ENCODE measurements at places on chromosomes 13 and 19. TPM values are rescaled to one million over a fixed set of nuclear protein-coding genes. Genes with fewer than 3 reads are reported as not detected.

- DNase-seq = no peak
Measured at GRCh38 chr13:26456650-26457049, 100.8 kb upstream of the WASF3 start.

DNA sequence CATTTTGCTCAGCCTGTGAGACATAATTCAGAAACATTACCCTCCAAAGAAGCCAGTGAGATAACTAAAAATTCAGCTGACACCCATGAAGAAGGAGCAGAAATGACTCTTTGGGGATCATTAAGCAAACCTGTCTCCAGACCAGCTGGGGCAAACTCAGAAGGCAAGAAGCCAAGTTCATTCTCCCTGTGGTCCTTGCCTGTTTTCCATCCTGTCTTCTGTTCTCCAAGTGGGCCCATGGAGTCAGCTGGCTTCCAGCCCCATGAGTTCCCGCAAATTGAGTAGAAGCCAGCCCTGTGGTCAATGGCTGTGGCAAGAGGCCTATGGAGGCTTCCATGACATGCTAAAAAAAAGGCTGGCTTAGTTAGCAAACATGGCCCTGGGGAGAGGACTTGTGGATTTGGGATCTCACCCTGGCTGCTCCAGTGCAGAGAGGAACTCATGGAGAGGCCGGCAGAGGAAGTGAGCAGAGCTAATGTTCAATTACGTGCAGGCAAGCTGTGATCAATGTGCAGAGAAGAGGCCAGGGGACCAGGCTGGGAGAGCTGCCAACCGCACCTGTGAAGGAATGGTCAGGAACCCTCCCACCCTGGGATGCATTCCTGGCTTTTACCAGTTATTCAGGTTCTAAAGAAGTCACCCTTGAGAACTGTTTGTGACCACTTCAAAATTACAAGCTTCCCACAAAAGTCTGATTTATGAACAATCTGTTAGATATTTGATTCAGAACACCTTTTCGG is 229.1 kb downstream of the TSHZ3 start:
- DNase-seq = no peak

GRCh38 chr19:5809053-5809452 is 4.2 kb downstream of the NRTN start:
- DNase-seq = peak; percentile 40

DNA sequence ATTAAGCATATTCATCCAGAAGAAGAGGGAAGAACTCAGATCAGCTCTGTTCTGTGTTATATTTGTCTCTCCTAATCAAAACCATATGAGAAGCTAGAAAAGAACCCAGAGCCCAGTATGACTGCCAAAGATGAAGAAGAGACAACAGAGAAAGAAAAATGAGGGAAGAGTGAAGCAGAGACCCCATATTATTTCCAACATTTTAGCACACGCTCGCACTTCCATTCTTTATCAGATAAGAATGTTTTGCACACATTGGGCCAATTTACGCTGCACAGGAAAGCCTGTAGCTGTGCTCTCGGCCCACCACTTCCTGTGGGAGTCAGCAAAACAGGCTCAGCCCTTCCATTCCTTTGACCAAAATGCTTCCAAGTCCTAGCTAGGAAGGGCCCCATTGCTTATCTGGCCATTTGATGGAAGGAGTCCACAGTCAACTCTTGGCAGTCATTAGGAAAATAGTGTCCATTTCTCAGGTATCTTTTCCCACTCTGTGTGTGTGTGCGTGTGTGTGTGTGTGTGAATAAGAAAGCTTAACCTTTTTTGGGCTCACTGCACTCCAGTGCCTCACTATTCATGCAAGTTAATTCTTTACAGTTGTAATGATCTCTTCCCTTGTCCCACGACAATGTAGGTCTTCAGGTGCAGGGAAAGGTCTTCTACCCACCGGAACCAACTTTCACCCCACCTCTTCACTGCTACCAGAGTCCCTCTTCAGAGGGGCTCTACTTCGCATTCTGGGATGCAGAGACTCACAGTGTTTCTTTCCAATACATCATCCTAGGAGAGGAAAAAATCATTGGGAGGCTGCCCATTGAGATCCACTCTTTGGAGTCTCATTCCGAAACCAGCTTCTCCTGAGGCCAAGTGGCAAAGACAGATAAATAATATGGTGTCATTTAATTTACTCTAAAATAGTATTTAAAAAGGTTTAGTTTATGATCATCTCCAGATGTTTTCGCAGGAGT is 237.5 kb downstream of the COG6 start:
- DNase-seq = no peak

- no peak for DNase-seq
Measured at GRCh38 chr19:19602713-19603324, 15.7 kb downstream of the PBX4 start.

GRCh38 chr13:100987948-100988347 is 313.4 kb upstream of the TMTC4 start:
- no peak for DNase-seq

- DNase-seq = no peak
Measured at GRCh38 chr19:40205760-40206159, 12.4 kb downstream of the TTC9B start.

DNA sequence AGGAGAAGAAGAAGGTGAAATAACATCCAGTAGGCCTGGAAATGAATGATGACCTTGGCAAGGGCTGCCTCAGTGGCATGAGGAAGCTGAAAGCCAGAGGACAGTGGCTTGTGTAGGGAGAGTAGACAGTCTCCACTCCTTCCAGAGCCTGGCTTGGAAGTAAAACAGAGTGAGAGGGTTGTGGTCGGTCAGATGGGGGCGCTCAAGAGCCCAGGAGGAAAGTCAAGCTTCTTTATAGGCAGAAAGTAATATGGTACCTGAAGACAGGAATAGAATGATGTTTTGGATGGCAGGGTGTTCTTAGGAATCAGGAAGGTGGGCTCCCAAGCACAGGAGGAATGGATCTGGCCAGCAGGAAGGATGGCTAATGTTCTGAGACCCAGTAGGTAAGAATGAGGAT is 75.1 kb upstream of the TSC22D1 start:
- DNase-seq = no peak

DNA sequence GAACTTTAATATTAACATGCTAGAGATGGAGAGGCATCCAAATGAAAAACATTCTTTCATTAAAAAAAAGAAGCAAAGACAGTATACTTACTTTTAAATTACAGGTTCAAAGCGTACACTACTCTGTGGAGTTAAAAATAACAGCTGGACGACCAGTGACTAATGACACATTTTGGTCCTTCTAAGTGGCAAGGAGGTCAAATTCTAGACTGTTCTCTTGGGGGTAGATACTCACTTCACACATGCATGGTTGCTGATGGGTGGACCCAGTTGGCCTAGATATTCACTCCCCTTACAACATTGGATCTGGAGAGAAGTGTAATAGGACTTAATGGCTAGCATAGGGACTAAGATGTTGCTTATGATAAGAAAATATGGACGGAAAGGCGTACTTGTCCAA is 302.2 kb downstream of the DNAJC15 start:
- DNase-seq = no peak

DNA sequence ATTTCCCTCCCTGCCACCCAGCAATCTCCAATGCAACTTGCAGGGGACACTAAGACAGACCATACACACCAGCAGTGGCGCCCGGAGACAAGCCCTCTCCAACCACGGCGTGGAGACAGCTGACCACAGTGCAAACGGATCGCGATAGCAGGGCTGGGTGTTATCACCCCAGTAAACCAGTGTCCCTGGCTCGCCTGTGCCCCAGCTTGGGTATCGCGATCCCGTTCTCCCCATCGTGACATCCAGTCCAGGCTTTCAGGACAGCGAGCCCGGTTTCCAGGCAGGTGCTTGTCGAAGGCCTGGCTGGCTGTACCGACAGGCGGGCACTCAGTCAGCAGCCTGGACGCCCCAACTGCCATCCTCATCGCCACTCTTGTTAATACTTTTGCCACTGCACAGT is 20.7 kb upstream of the NANOS2 start:
- no peak for DNase-seq

DNA sequence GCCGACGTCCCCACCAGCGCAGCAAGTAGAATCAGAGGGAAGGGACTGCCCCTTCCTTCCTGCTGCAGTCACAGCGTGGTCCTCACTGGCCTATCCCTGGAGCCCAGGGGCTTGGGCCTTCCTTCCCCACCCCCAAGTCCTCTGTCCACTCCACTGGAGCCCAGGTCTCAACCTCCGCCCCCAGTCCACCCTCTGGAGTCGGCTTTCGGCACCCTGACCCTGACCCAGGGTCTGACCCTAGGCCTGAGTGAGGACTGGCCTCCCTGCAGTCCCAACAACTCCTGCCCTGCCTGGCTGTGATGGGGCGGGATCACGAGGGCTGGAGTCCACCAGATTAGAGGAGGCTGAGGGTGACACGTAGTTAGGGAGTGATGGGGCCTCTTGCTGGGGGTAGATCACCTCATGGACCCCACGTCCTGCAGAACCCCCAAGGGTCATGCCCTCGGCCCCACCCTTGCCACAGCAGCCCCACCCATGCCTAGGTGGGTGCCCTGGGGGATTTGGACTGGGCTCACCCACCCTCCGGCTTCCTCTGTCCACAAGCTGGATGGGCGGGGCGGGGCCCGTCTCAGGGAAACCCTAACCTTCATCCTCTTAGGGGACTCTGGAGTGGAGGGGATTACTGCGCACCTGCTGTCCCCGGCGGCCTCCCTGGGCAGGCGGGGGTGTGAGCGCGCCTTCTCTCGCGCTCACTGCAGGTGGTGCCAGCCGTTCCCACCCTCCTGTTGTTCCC is 3.8 kb downstream of the RAX2 start:
- DNase-seq = no peak

DNA sequence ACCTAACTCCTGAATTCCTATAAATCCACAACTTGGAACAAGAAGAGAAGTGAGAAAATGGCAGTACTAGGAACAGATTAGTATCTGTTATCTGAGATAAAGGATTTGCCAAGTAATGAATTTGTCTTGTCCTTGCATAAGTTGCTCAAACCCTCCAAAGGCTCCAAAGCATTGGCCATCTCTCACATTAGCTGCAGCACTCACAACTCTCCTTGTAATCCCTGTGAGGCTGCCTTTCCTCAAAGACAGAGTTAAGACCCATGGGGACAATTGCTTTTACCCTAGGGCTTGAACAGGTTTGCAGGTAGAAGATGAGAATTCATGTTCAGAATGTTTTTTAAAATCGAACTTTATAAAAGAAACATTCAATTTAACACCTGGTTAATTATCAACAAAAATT is 1702.2 kb downstream of the EFNB2 start:
- no peak for DNase-seq

GRCh38 chr13:40585911-40586471 is 80.5 kb downstream of the FOXO1 start:
- DNase-seq = peak; percentile 4

GRCh38 chr13:83975655-83976165 is 93.4 kb upstream of the SLITRK1 start:
- DNase-seq = no peak

GRCh38 chr13:77291774-77292173 is 35.1 kb downstream of the MYCBP2 start:
- no peak for DNase-seq

GRCh38 chr13:33797622-33798021 is 20.3 kb upstream of the RFC3 start:
- DNase-seq = peak; percentile 33

GRCh38 chr19:44752816-44753625 is 4.5 kb downstream of the BCL3 start:
- peak; percentile 95 for DNase-seq

DNA sequence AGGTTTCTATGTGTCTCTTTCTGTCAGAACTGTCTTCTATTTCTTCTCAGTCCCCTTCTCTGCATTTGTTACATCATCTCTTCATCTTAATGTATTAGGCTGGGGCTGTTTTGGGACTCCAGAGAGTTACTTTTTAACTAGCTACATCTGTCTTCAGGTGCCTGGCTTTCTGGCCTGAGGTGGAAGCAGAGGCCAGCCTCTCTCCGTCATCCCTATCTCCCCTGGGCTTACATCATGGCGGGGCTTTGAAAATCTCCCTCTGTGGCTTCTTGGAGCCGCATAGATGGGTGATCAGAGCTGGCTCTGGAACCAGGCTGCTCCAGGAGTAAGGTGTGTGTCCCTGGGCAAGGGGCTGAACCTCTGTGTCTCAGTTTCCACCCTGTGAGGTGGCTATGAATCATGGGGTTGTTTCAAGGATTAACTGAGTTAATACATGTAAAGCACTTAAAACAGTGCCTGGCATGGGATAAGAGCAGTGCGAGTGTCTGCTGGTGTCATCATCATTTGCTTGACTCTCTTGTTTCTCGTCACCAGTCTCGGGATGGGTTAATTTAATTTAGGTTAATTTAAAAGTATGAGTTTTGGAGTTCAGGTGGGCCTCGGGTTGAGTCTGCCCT is 2.0 kb downstream of the EPN1 start:
- no peak for DNase-seq

Gene EMP3
- total RNA-seq = 150 TPM

Gene PTPRS
- 47.4 TPM for total RNA-seq

Gene TMEM150B
- total RNA-seq = not detected

Gene HRC
- total RNA-seq = 0.06 TPM

Gene ZNF491
- total RNA-seq = not detected

Gene ZNF20
- total RNA-seq = 6.9 TPM

Gene ACP5
- total RNA-seq = 10.4 TPM

Gene PPM1N
- total RNA-seq = 0.21 TPM

Gene DIRAS1
- 1.1 TPM for total RNA-seq
